Right renal pelvis (tissue), 4 donors: ENCODE measurements at places on chromosomes 7 and 10.

- DNase-seq: no peak
These were observed 99.8 kb downstream of the CCDC71L start for GRCh38 chr7:106561151-106561550.

DNA sequence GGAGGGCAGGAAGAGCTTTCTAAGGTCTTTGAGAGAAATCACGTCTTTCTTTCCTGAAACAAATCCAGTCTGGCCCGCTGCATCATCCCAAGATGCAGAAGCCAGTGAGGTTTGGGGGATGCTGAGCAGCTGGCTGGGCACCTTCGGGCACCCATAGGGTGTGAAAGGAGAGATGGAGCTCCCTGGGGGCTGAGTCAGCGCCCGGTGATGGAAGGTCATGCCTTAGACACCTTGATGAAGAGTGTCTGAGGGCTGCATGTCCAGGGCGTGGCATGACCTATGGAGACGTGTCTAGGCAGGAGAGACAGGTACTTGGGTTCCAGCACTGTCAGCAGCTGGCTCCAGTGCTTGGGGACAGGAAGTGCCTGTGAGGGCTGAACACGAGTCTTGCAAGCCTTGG is 88.3 kb downstream of the GOLGA7B start:
- no peak for DNase-seq

DNA sequence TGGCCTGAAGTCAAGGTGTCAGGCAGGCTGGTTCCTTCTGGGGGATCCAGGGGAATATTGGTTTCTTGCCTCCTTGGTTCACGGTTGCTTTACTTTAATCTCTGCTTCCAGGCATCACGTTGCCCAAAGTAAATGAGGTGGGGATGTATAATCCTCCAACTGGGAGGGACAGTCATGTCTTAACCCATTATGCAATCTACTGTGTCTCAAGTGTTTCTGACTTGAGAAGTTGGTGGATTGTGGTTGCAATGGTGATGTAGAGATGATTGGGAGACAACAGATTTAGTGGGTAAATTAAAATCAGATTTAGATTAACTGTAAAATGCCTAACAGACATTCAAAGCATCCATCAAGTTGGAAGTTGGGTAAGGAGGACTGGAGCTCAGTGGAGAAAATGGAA is 32.7 kb downstream of the TBXAS1 start:
- DNase-seq: no peak

DNA sequence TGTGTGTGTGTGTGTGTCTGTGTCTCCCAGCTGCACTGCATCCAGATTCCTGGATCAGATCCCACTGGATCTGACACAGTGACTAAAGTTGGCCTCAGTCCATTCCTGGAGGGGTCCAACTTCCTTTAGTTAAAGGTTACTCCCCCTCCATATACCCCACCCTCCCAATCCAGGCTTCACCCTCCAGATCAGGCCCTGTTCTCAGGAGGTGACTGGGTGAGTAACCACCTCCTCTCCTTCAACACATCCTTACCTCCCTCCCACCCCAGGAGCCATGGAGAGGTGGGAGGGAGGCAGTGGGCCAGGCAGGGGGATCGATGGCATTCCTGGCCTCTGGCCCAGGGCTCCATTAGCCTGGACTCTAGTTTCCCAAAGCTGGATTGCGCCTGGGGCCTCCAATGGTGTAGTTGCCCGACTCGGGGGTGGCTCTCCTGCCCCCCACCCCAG is 11.3 kb downstream of the KCNIP2 start:
- DNase-seq: no peak

DNA sequence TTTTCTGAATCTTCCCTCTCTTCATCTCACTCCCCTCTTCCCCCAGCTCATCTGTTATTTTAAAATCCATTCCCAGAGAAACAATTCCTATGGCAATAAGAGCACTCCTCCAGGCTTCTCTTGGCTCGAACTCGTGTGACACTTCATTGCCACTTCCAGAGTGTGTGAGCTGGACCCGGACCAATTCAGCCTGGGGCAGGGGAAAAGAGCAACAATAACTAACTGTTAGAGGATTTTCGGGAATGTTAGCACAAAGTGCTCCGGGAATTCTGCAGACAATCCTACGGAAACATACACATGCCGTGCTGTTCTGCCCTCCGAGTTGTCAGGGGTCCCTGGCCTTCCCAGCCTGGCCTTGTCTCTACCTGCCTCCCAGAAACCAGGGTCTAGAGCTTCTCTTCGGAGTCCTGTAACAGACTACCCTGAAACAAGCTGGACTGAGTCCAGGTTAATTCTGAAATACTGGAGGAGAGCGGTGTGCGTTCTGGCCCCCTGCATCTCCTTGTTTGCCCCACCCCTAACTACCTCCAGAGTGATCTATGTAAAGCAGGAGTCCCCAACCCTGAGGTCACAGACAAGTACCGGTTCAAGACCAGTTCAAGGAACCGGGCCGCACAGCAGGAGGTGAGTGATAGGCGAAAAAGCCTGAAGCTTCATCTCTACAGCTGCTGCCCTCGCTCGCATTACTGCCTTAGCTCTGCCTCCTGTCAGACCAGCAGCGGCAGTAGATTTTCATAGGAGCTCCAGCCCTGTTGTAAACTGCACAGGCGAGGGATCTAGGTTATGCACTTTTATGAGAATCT is 11.3 kb downstream of the COL26A1 start:
- no peak for DNase-seq

GRCh38 chr7:117530390-117530789 is 50.6 kb downstream of the CFTR start:
- no peak for DNase-seq

- no peak for DNase-seq
These were observed 199.8 kb downstream of the JCAD start for GRCh38 chr10:29859521-29860130.

DNA sequence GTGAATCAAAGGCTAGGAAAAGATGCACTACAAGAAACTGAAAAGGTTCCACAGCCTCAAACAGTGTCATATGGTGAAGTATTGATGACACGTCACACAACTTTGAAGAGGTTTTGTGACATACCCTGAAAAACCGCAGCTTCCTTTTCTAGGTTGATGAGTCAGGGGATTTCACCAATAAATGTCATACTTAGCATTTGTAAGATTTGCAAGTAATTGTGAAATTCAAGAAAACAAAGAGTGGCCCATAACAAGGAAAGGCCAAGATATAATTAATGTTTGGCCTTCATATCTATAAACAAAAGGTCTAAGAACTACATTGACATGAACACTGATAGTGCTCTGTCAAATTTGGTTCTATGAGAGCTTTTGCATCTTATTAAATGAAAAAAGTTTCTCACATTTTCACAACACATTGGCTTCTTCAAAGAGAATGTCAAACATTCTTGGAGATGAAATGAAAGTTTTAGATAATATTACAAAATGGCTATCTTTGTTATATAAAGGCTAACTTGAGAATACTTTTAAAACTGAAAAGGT is 62.0 kb upstream of the NAMPT start:
- DNase-seq: no peak

DNA sequence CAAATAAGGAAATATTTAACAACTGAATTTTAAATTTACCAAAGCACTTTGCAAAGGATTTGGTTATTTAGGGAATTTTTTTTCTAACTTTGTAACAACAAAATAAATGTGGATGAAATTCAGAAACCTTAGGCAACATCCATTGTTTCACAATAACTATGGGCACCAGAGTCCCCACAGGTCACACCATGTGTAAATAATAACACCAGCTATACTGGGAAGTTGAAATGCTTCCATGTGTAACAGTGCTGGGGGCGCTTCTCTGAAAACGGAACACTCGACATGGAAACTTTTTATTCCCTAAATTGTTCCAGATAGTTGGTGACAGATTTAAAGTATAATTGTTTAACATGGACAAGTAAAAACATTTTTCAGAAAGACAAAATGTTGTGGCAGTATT is 818.6 kb downstream of the TNS3 start:
- no peak for DNase-seq

DNA sequence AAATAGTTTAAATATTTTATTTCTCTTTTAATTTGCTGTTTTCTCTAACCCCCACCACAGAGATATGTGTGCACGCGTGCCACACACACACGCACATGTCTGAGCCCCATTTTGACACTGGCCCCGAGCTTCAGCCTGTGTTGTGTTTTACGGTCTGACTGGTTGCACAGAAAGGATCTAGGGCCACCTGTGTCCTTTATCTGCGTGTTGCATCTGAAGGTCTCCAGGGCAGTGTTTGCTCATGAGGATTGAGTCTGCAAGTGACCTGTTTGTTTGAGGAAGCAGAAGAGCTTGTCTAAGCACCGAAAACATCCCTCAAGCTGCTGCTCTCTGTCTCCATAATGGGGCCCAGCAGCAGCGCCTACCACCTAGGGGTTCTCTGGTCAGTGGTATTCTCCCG is 266.4 kb upstream of the LYZL1 start:
- no peak for DNase-seq
